ENCODE measurements at places on chromosomes 2 and 18. TPM values are rescaled to one million over a fixed set of nuclear protein-coding genes. Genes with fewer than 3 reads are reported as not detected.

The ITGA6 gene
- 32.6 TPM for total RNA-seq

GRCh38 chr18:30709595-30709994 lies 332.9 kb downstream of the DSC3 start:
- no peak for DNase-seq

- DNase-seq: no peak
These were observed 71.8 kb downstream of the APOB start for GRCh38 chr2:20972110-20972509.

The OSR1 gene
- 4.4 TPM for total RNA-seq

DNA sequence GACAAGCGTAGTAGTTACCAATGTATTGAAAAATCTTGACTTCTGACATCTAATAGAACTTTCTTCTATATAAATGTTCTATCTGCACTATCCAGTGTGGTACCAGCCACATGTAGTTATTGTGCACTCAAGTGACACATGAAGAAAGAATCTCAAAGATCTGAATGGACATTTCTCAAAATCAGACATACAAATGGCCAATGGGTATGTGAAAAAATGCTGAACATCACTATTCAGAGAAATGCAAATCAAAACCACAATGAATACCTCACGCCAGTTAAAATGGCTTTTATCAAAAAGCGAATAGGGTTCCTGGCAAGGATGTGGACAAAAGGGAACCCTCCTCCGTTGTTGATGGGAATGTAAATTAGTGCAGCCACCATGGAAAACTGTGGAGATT lies 37.5 kb upstream of the SMCHD1 start:
- no peak for DNase-seq

DNA sequence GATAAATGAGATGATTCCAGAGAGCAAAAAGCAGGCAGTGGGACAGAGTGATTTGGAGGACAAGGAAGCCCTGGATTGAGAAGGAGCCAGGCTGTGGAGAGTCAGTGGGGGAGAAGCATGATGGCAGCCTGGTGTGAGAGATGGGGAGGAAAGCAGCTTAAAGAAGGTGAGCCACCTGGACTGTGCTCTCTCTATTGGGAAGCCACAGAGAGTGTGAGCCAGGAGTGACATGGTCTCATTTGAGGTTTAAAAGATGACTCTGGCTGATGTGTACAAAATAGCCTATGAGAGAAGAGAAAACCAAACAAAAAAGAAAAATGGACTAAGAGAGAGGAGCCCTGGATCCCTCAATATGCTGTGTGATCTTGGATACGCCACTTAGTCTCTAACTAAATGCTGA lies 12.9 kb upstream of the EPAS1 start:
- no peak for DNase-seq

GRCh38 chr2:180478883-180479282 lies 471.8 kb upstream of the CWC22 start:
- no peak for DNase-seq

GRCh38 chr2:164794016-164794415 lies 47.6 kb downstream of the COBLL1 start:
- DNase-seq: no peak

The KLHL14 gene
- total RNA-seq: 20.3 TPM
